ENCODE measurements at places on chromosomes 6 and 20.

- DNase-seq: no peak
Observed at GRCh38 chr20:35724321-35725230, 17.5 kb downstream of the RBM39 start.

GRCh38 chr20:23180451-23180921, 94.4 kb upstream of the CD93 start:
- DNase-seq: no peak

GRCh38 chr6:95819939-95820338, 195.8 kb upstream of the FUT9 start:
- DNase-seq: no peak

GRCh38 chr20:23670361-23670760, 18.5 kb downstream of the CST4 start:
- DNase-seq: no peak

DNA sequence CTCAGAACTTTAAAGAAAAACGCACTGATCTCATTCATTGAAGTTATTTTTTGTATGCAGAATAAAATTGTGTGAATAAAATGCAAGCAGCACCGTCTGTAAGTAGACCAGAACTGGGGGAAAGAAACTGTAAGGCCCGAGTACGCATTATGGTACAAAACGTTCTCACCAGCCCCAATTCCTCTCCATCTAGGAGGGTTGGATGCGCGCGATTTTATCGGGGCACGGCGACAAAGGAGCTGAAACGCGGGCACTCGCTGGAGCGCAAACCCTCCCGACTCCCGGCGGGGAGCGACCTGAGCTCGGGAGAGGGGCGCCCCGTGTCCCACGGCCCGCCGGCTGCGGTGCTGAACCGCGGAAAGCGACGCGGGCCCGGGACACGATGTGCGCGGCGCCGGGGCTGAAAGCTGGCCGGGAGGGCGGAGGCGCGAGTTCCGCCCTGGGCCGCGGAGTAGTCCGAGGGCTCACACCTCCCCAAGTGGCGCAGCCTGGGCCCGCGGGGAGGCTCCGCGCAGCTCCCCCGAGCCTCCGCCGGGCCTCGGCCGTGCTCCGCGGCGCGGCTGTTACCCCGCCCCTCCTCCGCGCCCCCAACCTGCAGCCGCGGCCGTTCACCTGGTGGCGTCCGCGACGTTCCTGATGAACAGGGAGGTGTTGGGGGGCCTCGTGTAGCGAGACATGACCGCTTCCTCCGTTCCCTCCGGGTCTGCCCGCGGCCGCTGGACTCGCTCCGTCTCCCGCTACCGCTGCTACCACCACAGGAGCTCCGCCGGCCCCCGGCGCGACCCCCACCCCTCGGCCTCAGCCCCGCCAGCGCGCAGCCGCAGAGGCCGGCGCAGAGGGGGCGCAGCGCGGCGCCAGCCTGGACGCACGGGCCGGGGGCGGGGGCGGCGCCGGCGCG, at the start of gene SRSF12:
TSS of gene SRSF12 (minus strand) at position 861 of the 898 bp plus-strand sequence. CDS start at position 677, 184 bp downstream.
- DNase-seq: peak; percentile 9

- DNase-seq: no peak
Observed at GRCh38 chr6:110898111-110898510, 23.5 kb downstream of the AMD1 start.

GRCh38 chr6:9412951-9413559, 977.7 kb upstream of the SLC35B3 start:
- peak; percentile 29 for DNase-seq

GRCh38 chr6:146855889-146856288, 257.1 kb downstream of the ADGB start:
- DNase-seq: no peak

GRCh38 chr20:16488616-16489015, 84.6 kb downstream of the KIF16B start:
- no peak for DNase-seq

All from HCEC 1CT (cell line).